ENCODE measurements at places on chromosomes 11 and 22. TPM values are rescaled to one million over a fixed set of nuclear protein-coding genes. Genes with fewer than 3 reads are reported as not detected.

Gene OR5I1
- polyA plus RNA-seq, result not detected

Gene OR5A1
- polyA plus RNA-seq, result 0.08 TPM

Gene PTPRCAP
- polyA plus RNA-seq, result 3.0 TPM

Gene MTA2
- 82.1 TPM for polyA plus RNA-seq

Gene OR8G5
- polyA plus RNA-seq, result not detected

Gene KCNJ5
- 2.1 TPM for polyA plus RNA-seq

Gene AIP
- polyA plus RNA-seq, result 64.5 TPM

Gene TRIM66
- 8.1 TPM for polyA plus RNA-seq

Gene OR51B4
- not detected for polyA plus RNA-seq

Gene CAVIN3
- polyA plus RNA-seq, result 14.3 TPM

Gene MS4A2
- polyA plus RNA-seq, result 0.20 TPM

Gene KRTAP5-7
- polyA plus RNA-seq, result 1.0 TPM

Gene TMEM86A
- polyA plus RNA-seq, result 6.2 TPM

Gene CTR9
- polyA plus RNA-seq, result 34.1 TPM

Gene CNTF
- 1.4 TPM for polyA plus RNA-seq

Gene TSGA10IP
- polyA plus RNA-seq, result 0.60 TPM

All from spinal cord (tissue), 10 donors.